ENCODE measurements at places on chromosomes 2 and 18.

- no peak for DNase-seq
These were observed 225.8 kb downstream of the TTC32 start for GRCh38 chr2:19675856-19676460.

DNA sequence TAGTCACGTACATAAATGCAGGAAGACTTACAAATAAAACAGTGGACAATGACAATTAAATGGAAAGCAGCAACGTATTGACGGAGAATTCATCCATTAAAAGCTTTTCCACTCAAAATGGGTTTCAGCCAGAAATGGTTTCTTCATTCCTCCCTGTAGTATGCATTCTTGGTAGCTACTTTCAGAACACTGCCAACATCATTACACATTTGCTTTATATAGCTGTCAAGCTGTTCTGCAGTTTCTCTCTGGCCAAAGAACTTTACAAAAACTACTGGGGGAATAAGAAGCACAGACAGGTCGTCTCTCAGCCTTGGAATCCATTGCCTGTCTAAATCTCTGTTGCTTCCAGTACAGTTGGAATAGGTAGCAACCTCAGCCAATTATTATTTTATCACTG lies 84.1 kb upstream of the NCKAP5 start:
- no peak for DNase-seq

DNA sequence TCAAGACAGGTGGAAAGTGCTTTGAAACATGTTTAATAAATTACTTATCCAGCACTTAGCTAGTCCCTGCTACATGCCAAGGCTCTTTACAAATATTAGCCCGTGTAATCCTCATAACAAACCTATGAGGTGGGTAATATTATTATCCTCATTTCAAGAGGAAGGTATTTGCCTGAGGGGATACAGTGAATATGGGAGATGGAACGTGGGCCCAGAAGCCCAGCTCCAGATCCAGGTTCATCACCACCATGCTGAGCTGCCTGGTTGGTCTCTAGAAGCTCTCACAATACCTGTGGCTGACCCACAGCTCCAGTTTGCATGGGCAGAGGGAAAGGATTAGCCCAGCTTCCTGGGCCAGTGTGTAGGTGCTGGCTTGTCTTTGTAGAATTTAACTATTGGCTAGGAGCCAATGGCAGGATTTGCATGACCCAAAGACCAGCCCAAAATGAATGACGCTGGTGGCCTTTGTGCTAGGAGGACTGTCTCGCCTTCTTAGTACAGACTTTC lies 61.6 kb upstream of the ATP8B1 start:
- no peak for DNase-seq

DNA sequence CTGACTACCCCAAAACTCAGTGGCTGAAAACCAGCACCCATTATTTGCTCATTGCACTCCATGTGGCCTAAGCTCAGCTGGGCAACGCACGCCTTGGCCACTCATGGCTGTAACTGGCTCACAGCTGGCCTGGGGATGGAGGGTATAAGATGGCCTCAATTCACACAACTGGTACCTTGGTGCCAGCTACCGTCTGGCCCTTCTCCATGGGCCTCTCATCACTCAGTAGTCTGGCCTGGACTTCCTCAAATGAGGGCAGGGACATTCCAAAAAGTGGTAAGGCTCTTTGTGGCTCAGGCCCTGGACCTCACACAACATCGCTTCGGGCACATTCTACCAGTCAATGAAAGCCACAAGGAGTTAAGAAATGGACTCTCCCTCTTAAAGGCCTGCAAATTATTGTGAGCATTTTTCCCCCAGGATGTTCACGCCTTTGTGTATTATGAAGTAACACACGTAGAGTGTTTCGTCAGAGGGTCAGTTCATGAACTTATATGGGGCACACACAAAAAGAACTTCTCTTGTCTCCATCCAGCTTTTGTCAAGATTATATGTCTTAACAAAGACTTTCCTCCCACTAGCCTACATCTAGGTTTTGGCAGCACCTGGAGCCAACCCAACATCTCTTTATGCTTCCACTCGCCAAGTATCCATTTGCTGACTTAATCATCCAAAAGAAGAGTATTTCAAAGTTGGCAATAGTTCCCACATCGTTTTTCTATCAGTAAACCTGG lies 145.2 kb downstream of the CCBE1 start:
- DNase-seq = no peak

GRCh38 chr18:79962835-79963657 lies 1.4 kb upstream of the HSBP1L1 start:
- no peak for DNase-seq

GRCh38 chr2:30690126-30690561 lies 117.1 kb downstream of the CAPN13 start:
- DNase-seq = no peak

GRCh38 chr2:217698691-217699090 lies 304.1 kb downstream of the TNS1 start:
- DNase-seq = no peak

- no peak for DNase-seq
These were observed 144.6 kb downstream of the QPCT start for GRCh38 chr2:37489041-37489456.

- DNase-seq = no peak
These were observed 52.4 kb downstream of the TGFA start for GRCh38 chr2:70501215-70501614.

DNA sequence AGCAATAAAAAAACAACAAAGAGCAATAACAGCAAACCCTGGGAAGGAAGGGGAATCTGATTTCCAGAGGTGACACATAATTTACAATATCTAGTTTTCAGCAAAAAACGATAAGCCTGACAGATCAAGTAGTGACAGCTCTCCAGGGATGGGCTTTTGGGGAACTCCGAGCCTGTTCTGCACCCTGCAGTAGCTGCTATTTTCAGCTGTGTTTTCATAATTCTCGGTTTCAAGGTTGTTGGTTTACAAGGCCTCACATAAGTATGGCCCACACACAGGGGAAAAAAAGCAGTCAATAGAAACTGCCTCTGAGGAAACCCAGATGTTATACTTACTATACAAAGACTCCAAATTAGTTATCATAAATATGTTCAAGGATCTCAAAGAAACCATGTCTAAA lies 67.7 kb upstream of the CTLA4 start:
- no peak for DNase-seq

GRCh38 chr18:59432803-59433597 lies 73.9 kb upstream of the LMAN1 start:
- no peak for DNase-seq

- DNase-seq = no peak
These were observed 61.9 kb upstream of the IL1R1 start for GRCh38 chr2:102080451-102081242.

- no peak for DNase-seq
These were observed 115.4 kb downstream of the CCDC85A start for GRCh38 chr2:56299171-56299691.

DNA sequence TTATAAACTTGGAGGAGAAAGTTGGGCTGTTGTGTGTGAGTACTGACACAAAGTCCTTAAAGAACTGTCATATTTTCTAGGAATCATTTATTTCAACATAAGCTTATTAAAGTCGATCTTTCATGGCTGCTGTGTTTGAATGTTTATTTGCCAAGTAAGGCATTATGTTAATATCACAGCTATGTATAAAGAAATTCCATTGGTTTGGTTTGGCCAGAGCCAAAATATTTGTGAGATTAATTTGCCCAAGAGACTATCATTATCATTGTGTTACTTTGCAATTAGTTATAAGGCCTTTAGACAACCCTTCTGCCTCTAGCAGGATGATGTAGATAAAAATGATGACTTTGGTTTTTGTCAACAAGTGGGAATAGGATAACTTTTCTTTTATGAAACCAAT lies 240.6 kb upstream of the NT5C1B start:
- DNase-seq = no peak

- DNase-seq = no peak
These were observed 362.8 kb upstream of the HS6ST1 start for GRCh38 chr2:128681507-128681906.

DNA sequence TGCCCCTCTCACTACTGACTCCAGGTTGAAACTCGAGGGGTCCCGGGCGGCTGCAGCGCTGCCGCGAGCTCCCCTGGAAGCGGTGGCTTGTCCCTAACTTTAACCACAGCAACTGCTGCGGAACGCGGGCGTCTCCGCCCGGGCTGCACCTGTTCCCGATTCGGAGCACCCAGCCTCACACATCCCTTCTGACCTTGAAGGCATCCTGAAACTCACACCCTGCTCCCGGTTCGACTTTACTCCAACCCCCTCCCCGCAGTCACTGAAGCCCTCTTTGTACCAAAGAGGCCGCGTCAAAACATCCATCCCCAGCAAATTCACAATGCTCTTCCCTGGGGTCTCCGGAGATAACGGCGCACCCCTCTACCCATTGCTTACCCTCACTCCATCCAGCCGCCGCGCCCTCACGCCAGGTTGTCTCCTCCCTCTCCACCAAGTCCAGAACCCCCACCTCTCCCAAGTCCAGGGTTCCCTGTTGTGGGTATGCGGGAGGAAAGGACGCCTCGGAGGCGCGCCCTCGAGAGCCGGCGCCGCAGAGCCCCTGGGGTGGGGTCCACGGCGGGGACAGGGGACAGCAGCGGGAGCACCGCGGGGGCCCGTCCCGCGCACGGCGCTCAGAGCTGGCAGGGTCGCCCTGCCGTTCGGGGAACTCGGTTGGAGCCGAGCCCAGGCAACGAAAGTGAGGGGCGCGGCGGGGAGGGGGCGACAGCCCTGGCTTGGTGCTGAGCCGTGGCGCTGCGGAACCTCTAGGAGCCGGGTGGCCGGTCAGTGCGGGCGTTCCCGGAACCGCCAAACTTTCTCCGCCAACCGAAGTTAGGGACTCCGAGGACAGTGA lies 934 bp downstream of the MYO5B start:
- no peak for DNase-seq

DNA sequence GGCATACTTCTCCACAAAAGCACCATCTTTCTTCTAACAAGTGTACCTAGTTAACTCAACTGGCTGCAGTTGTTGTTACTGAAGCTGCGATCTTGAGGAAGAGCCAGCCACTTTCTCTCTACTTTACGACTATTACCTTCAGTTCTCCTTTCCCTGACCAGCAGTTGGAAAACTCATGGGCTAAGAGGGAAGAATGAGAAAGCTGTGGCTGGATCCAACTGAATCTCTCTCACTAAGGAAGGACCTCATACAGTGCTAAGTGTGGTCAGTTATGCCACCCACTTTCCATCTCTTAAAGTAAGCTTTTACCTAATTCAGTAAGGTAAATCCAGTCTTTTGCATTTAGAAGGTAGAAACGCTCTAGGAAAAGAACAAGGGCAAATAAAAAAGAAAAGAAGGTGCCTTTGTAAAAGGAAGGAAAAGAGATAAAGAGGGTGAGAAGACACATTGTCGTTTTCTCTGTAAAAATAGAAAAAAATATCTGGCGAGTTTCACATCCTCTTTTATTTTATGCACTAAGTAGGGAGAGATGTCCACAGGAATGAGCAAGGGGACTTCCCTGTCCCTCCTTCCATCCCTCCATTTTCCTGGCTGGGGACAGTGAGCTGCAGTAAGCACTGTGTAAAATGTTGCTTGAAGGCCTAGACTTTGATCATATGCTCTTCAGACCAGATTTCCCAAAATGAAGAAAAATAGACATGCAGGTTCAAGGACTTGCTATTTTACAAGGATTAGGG lies 73.4 kb downstream of the PLEKHM3 start:
- DNase-seq = no peak

DNA sequence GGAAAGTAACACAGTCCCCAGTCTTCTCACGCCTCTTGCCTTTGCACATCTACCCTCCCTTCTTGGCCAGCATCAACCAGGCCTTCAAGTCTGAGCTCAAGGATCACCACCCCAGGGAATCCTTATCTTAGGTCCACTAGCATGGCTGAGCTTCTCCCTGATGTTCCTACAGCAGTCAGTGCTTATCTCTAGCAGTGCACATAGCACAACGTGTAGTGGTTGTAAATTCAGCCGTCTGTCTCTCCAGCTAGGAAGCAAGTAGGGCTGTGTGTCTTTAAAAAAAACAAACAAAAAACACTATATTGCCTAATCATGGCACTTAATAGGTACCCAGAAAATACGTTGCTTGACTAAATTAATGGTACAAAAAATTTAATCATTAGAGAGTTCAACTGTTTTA lies 29.2 kb downstream of the KCNG3 start:
- DNase-seq = peak; percentile 70

DNA sequence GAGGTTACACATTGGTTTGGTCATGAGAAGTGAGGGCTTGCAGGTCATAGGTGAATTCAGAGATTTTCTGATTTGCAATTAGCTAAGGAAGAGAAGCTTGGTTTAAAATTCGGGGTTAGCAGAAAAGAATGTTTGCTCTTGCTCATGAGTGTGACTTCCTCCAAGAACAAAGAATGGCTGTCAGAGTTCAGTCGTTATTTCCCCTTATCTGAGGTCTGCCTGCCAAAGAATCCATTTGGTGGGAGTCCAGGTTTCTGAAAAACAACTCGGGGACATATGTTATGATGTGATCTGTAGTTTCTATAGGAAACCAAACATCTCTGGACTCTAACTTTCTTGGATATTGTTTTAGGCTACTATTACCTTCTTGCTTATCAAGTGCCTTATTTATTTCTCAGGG lies 3.2 kb upstream of the UGT1A6 start:
- peak; percentile 15 for DNase-seq

GRCh38 chr2:20595439-20596192 lies 55.3 kb downstream of the HS1BP3 start:
- no peak for DNase-seq

GRCh38 chr18:51912381-51912780 lies 427.6 kb upstream of the DCC start:
- DNase-seq = no peak

GRCh38 chr18:43060020-43060419 lies 55.5 kb downstream of the RIT2 start:
- no peak for DNase-seq

DNA sequence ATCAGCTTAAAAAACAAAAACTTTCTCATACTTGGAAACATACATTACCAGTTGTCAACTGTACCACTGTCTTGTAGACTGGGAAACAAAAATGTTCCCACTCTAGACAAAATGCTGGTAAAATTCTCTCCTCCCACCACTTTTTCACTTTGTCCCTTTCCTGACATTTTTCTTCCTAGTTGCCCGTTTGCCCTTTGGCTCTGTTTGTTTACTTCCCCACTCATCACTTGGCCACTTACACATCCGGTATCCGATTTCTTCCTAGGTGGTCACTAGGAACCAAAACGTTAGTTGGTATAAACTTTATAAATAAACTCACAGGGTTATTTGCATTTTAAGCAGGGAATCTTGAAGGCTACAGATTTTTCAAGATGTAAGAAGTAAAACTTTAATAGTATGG lies 84.9 kb downstream of the METTL4 start:
- no peak for DNase-seq

DNA sequence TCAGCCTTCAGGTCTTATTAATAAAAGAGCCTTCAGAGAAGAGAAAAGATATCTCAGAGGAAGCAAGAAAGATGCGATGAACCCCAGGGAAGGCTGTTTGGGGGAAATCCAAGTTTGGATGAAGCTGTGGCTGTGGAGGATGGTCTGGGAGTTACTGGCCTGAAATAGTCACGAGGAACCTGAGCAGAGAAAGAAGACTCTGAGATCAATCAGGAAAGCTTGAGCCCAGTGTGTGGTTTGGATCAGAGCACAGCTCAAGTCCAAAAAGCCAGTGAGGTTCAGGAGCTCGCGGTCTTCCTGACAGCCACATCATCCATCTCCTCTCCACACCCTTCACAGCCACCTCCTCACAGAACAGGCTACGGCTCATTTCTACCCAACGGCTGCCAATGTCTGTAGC lies 87.4 kb upstream of the SERPINE2 start:
- no peak for DNase-seq

All from OCI-M1 (cell line).